ENCODE measurements at places on chromosomes 6 and 20.

- DNase-seq = no peak
Observed at GRCh38 chr6:131101911-131102680, 33.2 kb upstream of the AKAP7 start.

- no peak for DNase-seq
Observed at GRCh38 chr6:37741757-37742400, 44.2 kb upstream of the MDGA1 start.

DNA sequence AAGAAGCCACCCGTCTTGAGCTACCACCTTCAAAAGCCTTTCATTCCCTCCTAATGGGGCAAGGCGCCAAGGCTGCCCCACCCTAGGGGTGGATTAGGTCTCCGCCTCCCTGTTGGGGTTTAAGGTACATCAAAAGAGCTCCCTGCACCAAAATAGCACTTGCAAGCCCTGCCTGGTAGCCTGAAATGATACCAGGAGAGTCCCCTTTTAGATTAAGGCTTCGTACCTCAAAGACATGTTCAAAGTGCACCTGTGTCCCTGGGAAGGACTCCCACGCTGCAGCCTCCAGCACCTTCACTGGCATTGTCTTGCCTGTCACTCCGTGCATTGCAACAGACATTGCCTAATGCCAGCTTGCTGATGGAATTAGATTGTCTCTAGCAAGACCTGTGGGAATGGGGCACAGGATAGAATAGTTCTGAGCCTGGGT is 15.7 kb upstream of the CDKN1A start:
- DNase-seq = no peak

DNA sequence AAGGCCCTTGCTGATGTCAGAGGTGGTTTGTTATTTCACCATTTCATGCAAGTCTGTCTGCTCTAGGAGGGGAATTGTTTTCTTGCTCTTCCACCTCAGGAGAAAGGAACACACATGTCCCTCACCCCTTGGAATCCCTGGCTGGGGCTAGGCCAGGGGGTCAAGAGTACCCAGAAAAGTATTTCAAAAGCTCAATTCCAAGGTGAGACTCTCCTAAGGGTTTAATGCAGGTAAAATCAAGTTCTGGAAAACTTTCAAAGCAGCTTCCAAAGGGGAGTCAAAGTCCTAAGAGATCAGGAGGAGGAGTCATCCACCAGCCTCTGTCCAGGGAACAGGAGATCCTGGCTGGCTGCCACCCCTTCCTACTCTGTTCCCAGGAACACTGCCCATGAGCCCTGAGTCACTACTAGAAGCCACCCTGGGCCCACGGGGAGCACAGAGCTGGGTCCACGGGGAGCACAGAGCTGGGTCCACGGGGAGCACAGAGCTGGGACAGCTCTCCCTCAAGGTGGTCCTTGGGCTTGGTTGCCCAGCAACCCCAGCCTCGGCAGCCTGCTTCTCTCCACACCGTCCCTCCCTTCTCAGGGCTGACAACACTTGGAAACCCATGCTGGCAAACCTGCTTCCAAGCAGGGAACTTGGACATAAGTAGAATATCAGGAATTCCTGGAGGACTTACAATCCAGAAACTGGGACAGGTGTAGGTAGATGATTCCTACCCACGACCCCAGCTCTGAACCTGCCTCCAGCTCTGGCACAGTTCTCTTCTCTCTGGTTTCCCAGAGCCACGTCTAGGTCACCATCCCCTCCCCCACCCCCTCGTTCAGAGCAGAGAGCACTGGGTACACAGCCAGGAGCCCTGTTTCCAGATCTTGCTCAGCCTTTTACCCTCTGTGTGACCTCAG is 35.3 kb upstream of the CDKN1A start:
- DNase-seq = no peak

- no peak for DNase-seq
Observed at GRCh38 chr20:56388882-56389281, 3.1 kb downstream of the AURKA start.

Data from T-helper 17 cell (primary cell).